Myometrial cell (primary cell): ENCODE measurements at places on chromosomes 2 and 18. TPM values are rescaled to one million over a fixed set of nuclear protein-coding genes. Genes with fewer than 3 reads are reported as not detected.

CCDC74B gene
- total RNA-seq = 10.6 and 11.2 TPM in 2 replicates

EVA1A gene
- 14.5 and 19.0 TPM in 2 replicates for total RNA-seq

TLX2 gene
- total RNA-seq = not detected in 2 replicates

GAREM1 gene
- 0.89 and 1.7 TPM in 2 replicates for total RNA-seq

RESP18 gene
- total RNA-seq = not detected in 2 replicates

CHN1 gene
- total RNA-seq = 61.4 and 81.9 TPM in 2 replicates

GPC1 gene
- total RNA-seq = 137 and 142 TPM in 2 replicates

ABCG8 gene
- total RNA-seq = not detected in 2 replicates
